ENCODE measurements at places on chromosomes 13 and 19.

- DNase-seq = no peak
Observed at GRCh38 chr19:35704218-35704617, at the start of gene ZBTB32. ZBTB32 (plus strand) TSS chr19:35704558; CDS start chr19:35714627, 10,069 bp downstream.

- no peak for DNase-seq
Observed at GRCh38 chr19:5292453-5292821, 48.2 kb downstream of the PTPRS start.

- no peak for DNase-seq
Observed at GRCh38 chr19:46475986-46476385, 4.6 kb upstream of the PNMA8A start.

GRCh38 chr13:112144616-112145550, 77.9 kb downstream of the SOX1 start:
- no peak for DNase-seq

DNA sequence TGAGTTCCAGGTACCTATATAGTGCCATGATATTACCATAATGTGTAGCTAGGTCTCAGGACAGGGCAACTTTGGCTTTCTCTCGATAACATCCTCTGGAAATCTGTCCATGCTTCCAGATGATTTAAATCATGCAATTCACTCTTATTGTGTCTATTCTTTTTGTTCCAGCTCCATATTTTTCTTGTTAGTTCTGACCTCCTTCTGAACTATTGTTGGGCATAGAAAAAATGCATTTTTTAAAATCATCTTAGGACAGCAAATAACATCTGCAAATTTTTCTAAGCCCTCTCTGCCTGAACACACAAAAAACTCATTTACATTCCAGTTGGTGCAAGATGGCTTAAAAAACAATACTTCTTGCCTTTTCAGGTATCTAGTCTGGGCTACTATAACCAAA, 1561.0 kb upstream of the MIR17HG start:
- no peak for DNase-seq

DNA sequence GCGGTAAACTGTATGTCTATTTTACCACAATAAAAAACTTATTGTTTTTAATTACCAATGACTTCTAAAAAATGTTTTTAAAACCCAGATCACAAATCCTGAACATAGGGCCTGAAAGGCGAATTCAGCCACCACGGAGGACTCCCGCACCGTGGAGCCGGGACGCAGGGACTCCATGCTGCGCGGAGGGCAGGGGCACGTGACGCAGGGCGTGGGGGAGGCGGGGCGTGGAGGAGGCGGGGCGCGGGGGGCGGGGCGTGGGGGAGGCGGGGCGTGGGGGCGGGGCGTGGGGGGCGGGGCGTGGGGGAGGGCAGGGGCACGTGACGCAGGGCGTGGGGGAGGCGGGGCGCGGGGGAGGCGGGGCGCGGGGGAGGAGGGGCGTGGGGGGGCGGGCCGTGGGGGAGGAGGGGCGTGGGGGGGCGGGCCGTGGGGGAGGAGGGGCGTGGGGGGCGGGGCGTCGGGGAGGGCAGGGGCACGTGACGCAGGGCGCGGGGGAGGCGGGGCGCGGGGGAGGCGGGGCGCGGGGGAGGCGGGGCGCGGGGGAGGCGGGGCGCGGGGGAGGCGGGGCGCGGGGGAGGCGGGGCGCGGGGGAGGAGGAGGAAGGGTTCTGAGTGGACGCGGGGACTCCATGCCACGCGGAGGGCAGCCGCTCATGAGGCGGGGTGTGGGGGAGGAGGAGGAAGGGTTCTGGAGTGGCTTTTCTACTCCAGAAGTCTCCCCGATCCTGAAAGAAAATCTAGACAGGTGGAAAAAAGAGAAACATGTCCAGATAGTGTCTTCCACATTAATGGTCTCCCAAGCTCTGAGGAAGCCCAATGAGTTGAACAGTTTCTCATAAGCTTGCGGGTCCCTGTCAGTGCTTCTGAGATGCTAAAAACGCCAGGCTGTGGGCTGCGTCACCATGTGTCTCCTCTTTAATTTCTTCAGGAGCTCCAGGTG, 4.4 kb upstream of the PROZ start:
- DNase-seq = peak; percentile 77

DNA sequence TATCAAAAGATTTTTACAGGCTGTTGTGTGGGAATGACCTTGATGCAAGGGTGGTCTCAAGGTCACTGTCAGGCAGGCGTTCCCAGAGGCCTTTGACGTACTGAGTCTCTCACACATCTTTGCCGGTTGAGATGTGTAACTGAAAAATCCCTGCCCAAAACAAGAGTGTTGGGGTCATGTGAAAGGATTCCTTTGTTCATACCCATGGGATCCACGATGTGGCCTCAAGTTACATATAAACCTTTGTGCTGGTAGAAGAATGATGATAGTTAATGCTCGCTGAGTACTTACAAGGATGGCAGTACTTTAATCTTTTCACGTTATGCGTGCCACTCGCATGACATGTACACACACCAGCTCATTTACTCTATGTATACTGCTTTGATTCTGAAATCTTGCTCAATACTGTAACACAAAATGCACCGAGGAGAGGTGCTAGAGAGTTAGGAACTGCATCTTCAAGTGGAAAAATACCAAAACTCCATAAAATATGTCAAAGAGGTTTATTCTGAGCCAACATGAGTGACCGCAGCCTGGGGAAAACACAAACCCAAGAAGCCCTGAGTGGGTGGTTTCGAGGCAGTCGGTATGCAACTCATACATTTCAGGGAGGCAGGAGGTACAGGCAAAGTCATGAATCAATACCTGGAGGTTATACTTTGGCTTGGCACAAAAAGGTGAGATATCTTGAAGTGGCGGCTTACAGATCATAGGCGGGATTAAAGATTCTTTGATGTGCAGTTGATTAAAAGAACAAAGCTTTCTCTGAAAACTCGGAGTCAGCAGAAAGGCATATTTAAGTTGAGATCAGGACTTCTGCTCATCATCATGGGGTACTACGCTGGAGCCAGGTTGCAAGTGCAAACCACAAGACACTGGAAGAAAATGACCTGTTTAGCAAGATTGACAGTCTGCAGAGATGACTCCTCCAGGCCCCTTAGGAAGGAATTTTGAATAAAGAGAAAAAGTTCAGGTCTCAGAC, 87.4 kb upstream of the ARHGEF7 start:
- DNase-seq = peak; percentile 21

DNA sequence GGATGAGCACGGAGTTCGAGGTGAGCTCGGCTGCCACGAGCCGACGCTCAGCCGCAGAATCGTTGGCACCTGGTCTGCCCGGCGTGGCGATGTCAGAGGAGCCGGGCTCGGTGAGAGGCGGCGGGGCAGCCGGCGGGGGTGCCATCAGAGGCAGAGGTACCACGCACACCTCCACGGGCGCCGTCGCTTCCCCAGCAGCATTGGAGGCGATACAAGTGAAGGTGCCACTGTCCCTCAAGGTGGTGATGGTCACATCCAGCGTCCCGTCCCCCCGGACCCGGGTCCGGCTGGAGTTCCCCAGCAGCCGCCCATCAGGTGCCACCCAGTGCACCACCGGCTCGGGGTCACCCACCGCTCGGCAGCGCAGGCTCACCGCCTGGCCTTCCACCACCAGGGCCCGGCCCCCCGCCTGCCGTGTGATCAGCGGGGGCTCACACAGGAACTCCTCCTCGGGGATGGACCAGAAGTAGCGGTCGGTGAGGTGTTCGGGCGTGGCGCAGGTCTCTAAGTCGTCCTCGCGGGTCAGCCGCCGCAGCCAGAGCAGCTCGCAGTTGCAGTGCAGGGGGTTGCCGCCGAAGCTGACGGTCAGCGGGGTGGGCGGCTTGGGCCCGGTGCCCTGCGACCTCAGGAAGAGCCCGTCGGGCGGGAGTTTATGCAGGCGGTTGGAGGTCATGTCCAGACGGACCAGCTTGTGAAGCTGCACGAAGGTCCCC, 6.5 kb downstream of the LRFN1 start:
- DNase-seq = no peak

DNA sequence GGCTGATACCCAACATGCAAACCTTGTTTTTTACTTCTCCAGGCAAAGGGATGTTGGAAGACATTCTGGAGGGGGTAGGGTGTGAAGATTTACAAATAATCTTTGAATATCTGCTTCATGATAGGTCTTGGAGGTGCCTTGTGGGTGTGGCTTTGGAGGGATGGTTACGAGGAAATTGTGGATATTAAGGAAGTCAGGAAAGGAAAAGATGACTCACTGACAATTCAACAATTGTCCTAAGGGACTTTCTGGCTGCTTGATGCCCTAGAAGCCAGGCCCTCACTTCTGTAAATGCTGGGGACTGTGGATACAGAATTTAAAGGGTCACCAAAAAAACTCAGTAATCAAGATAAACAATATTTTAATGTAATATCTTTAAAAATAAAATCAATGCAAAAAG, 37.4 kb upstream of the ZNF527 start:
- no peak for DNase-seq

- no peak for DNase-seq
Observed at GRCh38 chr13:31722673-31723072, 16.7 kb upstream of the RXFP2 start.

DNA sequence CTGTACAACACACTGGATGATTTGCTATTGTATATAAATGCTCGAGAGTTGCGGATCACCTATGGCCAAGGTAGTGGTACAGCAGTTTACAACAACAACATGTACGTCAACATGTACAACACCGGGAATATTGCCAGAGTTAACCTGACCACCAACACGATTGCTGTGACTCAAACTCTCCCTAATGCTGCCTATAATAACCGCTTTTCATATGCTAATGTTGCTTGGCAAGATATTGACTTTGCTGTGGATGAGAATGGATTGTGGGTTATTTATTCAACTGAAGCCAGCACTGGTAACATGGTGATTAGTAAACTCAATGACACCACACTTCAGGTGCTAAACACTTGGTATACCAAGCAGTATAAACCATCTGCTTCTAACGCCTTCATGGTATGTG, 21.5 kb downstream of the OLFM4 start:
- no peak for DNase-seq

GRCh38 chr19:32555786-32556185, 25.2 kb upstream of the PDCD5 start:
- DNase-seq = no peak

DNA sequence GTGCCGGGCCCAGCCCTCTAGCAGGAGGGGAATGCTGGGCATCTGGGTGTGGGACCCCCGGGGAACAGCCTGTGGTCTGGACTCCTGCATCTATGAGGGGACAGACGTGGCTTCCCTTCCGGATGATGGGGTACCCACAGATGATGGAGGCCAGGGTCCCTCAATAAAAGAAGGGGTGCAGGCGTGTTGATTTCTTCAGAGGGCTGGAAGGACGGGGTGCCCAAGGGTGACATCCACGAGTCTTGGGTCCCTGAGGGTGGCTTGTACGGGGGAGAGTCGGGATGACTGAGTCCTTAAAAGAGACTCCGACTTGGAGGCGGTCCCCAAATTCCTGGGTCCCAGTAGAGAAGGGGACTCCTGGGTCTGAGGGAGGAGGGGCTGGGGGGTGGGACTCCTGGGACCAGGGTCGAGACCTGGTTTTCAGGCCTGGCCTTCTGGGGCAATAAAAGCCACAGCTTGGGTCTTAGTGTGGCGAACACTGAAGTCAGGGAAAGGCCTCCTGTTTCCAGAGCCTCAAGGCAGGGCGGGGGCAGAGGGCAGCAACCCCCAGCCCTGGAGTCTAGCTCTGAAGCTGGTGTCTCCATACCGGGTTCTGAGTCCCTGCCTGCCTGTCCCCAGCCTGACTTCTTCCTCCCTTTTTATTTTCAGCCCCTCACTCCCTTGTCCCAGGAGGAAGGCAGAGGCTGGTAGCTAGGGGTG, 459 bp upstream of the GRIN2D start:
- no peak for DNase-seq

DNA sequence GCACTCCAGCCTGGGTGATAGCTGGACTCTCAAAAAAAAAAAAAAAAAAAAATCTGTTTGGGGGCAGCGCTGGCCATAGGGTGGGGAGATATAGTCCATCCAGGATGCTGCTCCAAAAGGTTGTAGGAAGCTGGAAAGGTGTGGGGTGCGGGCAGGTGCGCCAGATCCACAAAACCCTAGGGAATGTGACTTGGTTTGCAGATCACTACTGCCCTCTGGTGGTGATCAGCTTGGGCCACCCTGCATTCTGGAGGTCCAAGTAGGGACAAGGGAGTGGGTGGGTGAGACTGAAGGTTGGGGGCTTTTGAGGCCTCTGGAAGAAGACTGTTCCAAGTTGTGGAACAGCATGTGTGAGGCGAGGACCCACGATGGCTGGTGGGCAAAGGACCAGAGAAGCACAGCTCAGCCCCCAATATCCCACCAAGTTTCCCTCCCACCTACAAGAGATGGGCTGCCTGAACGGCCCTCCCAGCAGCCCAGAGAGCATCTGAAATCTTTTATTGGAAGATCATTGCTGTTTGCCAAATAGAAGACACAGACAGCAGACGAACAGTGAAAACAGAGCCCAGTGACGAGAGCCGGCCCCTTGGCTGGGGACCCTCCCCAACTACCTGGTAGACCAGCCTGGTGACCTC, 10.4 kb upstream of the TYK2 start:
- peak; percentile 75 for DNase-seq

DNA sequence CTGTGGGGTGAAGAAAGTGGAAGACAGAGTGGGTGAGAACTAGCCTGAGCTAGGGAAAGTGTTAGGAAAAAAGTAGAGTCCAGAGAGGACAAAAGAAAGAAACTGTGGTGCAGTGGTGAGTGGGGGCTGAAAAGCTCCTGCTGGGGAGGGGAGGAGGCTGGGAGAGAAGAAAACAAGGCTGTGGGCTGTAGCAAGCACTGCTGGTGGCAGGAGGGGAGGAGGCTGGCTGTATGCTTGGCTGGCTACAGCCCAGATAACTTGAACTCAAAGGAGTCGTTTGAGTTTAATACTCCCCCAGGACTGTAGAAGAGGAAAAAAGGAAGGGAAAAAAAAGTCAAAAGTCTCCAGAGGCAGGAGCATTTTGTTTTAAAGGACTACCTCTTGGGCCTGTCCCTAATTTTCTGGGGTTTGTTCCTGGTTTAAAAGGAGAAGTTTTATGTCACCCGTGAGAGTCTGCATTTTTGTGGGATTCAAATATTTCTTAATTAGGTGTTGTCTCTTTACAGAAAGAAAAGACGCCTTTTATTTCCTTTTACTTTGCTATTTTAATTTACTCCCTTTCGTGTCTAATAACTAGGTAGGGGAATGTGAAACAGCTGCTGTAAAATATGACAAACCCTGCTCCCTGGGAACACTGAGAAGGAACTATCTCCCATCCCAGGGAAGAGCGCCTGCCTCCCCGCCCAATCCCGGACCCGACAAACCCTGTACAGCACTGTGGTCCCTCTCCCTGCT, 21.7 kb downstream of the ZIC5 start:
- no peak for DNase-seq
